ENCODE measurements at places on chromosomes 3 and 15.

DNA sequence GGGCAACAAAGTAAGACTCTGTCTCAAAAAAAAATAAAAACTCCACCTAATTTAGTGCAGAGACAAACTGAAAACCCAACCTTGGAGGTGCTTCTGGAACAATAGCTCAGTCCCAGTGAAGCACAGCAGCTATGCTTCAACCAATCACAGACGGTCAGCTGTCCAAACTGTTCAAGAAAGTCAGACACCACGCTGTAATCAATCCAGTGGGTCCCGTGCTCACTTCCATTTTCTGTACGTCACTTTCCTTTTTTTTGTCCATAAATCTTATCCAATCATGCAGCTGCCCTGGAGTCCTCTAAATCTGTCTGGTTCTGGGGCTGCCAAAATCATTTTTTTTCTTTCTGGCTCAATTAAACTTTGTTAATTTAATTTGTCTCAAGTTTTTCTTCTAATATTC lies 93.6 kb upstream of the FAM174B start:
- no peak for DNase-seq

- DNase-seq, result no peak
Observed at GRCh38 chr3:120560304-120561250, 35.6 kb upstream of the NDUFB4 start.

DNA sequence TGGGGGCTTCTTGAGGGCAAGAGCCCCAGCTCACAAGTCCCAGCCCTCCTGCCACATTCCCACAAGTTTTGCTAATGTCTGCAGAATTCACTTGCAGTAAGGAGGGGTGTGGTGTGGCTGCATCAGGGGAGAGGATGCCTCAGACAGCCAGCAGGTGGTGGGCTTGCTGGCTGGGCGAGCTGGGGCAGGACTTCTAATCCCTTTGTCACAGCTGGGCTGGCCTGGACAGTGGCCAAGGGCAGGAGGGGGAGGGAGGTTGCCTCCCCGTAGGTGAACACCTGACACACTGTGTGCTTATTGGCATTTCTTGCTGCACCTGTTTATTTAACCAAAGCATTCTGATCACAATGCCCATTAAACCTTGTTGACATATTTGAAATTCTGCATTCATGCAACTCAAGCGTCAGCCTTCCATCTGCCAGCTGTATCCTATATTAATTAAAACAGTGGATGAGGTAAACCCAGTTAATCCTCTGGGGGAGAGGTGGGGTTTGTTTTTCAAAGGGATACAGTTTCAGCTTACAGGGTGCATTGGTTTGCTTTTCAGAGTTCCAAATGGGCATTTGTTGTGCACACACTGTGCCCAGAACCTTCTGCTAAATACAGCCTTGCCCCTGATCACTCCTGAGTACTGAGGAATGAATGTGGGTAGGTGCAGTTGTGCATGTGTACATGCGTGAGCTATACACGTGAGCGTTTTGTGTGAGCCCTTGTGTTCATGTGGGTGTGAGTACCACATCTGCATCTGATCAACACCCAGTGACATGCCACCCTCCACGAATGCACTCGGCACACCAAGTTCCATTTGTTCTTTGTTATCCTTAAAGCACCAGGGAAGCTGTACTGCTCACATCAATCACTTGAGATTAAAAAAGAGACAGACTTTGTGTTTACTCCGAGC lies 268.7 kb downstream of the XXYLT1 start:
- DNase-seq, result no peak

DNA sequence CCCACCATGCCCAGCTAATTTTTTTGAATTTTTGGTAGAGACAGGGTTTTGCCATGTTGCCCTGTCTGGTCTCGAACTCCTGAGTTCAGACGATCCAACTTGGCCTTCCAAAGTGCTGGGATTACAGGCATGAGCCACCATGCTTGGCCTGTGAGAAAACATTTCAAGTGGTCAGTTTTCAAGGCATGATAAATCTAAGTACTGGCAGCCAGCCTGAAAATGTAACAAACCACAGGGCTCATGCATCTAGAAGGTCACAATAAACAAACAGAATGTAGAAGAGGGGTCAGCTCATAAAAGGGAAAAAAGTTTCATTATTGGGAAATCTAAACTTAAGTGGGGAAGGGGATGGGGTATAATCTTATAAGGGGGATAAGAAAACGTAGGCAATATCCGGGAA lies 39.9 kb downstream of the PPCDC start:
- DNase-seq, result no peak
